ENCODE measurements at places on chromosomes 3 and 15.

DNA sequence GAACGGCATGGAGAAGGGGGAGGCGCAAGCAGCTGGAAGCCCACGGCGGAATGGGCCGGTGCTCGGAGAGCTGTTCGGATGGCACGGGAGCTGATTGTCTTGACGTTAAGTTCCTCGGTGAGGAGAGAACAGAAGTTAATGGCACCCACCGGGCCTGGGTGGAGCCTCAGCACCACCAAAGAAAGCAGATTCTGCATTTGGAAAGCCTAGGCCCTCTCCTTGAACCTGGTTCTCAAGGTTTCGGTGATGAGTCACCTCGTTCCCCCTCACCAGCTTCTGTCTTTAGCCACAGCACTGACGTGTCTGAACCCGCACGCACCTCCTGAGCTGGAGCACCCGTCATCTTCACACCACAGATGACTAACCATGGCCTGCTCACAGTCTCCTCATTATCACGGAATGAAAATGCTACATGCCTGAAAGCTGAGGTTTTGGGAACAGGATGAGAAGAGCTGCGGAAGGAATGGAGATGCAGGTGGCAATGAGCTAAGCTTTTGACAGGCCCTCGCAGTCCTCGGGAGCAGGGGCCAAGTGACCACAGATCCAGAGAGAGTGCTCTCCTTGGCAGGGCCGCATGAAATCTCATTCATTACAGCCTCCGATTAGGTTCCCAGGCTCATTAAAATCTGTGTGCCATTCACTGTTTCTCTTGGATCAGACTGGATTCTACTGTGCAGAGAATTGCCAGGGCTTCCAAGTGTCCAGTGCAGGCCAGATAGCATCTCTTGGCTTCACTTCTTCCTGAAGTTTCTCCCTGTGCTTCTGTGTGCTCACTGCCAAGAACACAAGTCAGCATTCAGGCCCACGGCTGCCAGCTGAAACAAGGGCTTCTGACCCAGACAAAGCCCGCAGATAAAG, 96.3 kb upstream of the DLG1 start:
- DNase-seq: peak; percentile 76

DNA sequence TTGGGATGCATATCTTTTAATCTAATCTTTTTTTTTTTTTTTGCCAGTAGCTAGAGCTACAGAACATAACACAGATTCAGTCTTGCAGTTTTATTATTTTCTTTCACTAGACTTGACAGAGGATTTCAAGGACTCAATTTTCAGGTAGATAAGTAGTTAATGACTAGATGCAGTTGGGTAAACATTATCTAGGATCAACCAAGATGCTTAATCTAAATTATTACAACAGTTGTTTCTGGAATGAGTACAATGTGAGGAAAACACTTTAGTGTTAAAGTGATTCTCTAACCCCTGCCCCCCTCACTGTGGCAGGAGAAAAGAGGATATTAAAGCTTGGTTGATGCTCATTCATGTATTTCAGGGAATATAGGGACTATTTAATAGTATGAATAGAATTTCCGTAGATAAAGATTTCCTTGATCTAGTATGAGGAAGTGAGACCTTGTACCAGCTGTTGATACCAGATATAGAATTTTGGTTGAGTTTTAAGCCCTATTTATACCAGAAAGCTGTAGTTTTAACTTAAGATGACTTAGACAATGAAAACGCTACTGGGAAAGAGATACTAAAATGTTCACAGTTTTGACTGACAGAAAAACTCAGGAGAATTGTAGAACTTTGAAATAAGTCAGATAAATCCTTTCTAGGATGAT, 389.0 kb upstream of the C2CD4B start:
- no peak for DNase-seq

- no peak for DNase-seq
Observed at GRCh38 chr3:161323926-161324621, 47.2 kb downstream of the SPTSSB start.

DNA sequence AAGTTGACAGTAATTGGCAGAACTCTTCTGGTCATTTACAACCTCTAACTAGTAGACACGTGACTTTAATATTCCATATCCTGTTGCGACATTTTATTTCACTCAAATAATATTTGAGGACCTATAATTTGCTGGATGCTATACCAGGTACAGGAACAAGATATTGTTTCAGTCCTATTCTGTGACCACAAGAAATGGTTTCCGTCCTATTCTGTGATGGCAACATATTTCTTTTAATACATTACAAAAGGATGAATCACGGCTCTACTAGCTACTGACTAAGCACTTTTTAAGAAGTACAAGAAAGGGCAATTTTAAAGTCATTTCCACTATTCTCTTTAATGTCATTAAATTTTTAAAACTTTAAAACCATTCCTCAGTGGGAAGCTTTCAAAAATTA, 400.2 kb downstream of the CNTN3 start:
- DNase-seq: no peak
